ENCODE measurements at places on chromosomes 5 and 9. TPM values are rescaled to one million over a fixed set of nuclear protein-coding genes. Genes with fewer than 3 reads are reported as not detected.

- no peak for DNase-seq
These were observed 84.8 kb downstream of the CAMK4 start for GRCh38 chr5:111308951-111309350.

GRCh38 chr9:135326141-135326540, 153.4 kb upstream of the PPP1R26 start:
- DNase-seq, result no peak

GRCh38 chr5:166595274-166595951, 1696.0 kb upstream of the WWC1 start:
- DNase-seq, result no peak

DNA sequence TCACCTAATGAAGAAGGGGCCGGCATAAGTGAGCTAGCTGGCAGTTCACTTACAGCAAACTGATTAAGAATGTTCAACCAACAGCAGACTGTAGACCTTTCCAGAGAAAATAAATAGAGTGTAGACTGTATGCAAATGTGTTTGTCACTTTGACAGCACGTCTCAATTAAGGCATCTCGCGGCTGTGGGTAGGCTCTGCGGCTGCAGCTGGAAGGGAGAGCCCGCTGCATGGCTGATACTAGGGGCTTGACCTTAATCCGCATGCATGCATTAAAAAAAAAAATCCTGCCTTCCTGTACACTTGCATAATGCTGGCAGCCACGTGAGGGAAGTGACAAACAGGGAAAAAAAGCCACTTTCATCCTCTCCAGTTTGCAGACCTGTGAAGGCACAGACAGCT, 82.3 kb downstream of the CRB2 start:
- no peak for DNase-seq

- no peak for DNase-seq
These were observed 12.5 kb downstream of the ABL1 start for GRCh38 chr9:130847306-130848217.

- DNase-seq, result no peak
These were observed 92.6 kb upstream of the GDNF start for GRCh38 chr5:37932450-37932849.

DNA sequence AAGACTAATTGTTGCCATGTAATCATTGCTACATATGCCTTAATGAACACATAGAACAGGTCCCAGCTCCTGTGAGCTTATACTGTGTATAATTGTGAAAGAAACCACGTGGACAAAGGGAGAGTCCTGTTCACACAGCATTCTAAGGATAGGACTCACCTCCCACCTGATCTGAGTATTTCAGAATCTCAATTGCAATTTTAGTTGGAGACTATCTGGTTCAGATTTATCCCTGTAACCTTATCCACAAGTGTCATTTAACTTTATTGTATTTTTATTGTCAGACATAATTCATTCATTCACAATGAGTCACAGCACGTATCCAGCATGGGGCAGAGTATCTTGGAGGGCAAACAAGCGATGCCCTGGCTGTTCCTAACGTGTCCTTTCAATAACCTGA, 448.3 kb downstream of the NTRK2 start:
- DNase-seq, result no peak

DNA sequence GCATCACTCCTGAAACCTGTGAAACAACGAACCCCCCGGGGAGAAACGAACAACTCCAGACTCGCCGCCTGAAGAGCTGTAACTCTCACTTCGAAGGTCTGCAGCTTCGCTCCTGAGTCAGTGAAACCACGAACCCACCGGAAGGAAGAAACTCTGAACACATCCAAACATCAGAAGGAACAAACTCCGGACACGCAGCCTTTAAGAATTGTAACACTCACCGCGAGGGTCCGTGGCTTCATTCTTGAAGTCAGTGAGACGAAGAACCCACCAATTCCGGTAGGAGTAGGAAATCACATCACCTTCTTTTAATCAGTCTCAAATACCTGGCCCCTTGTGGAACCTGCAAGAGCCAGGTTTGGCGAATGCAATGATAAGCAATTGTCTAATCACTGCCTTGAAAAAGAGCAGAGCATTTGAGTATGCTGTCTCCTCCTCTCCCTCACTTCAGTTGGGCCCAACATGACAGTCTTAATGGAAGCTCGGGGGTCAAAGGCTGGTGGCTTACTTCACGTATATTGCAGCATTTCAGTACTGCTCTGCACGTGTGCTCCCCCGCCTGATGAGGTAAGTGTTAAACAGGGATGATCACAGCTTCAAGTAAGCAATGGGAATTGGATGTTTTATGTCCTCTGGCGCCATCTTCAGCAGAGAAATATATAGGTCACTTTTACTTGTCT, 473 bp downstream of the IRGM start:
- DNase-seq, result peak; percentile 53

DNA sequence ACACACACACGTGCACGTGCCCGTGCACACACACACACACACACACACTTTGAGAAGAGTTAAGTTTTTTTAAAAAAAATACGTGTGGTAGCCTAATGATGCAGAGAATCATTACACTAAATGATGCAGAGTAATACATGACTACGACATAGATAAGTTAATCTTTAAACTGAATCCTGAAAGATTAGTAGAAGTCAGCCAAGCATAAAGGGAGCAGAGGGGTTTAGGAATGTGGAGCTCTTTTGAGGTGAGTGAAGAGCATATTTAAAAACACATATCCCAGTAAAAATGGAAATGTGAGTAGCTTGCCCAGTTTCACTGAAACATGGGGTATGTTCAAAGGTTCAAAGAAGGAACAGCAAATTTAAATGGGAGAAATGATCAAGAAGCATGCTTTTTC, 61.3 kb upstream of the TYRP1 start:
- no peak for DNase-seq

- DNase-seq, result no peak
These were observed 38.8 kb downstream of the NTNG2 start for GRCh38 chr9:132200706-132201105.

DNA sequence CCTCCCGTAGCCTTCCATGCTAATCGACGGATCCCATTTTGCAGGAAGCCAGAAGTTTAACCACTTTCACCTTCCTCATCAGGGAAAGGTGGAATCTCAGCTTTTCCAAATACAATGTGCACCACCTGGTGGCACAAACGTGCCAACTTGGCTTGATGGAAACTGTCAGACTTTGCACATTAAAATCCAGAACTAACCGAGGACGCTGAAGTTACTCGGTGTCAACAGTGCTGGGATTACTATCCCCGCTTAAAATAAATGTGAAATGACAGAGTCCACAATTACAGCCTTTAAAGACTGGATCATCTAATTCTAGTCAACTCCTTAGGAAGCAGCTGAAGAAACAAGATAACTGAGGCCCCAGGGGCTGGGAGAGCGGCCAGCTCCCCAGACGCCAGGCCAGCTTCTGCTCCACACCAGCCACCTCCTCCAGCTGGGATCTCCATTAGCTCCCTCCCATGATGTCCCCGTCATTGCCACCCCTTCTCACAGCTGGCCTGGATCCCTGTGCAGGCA, 50.1 kb upstream of the RETREG1 start:
- DNase-seq, result no peak

DNA sequence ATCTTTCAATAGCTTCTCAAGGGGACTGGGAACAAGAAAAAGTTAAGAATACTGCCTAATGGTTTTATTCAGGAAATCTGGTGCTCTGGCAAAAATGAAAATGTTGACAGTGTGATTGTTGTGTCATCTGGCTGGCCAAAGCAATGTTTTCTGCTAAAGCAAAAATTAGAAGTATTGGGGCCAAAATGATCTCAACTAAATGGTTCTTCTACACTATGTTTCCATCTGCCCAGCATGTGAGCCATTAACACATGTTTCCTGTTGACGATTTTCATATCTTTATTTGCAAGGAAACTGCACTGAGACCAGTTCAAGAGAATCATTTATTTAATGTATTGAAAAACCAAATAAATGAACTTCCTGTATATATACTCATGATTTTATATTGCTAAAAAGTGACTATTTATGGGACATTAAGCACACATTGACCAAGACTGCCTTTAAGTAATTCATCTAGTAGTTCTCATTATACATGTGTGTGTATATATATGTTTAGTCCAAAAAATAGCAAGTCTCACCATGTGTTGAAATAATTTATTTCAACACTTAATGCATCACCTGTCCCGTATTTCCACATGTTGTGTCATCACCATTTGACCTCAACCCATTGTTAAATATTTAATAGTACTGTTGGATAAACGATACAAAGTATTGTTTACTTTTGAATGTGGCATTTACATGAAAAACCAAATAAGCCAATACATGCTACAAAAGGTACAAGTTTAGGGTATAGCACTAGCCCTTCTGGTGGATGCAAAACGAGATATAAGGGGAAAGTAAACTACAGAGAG, 7.5 kb upstream of the FST start:
- no peak for DNase-seq

DNA sequence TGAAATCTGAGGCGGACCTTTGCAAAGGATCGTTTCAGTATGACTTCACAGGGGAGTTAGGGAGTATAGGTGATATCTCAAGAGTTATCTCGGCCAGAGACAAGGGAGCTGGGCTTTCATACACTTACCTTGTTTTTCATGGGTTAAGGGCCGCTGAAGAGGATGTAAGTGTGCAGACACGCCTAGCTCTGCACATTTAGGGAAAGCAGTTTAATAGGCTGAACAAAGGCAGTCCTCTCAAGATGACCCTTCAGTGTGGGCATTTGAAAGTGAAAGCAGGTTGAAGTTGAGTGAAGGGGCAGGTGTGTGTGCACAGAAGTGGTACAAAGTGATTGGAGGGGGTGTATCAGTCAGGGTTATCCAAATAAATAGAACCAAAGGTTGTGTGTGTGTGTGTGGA, 33.1 kb upstream of the PRXL2C start:
- no peak for DNase-seq

DNA sequence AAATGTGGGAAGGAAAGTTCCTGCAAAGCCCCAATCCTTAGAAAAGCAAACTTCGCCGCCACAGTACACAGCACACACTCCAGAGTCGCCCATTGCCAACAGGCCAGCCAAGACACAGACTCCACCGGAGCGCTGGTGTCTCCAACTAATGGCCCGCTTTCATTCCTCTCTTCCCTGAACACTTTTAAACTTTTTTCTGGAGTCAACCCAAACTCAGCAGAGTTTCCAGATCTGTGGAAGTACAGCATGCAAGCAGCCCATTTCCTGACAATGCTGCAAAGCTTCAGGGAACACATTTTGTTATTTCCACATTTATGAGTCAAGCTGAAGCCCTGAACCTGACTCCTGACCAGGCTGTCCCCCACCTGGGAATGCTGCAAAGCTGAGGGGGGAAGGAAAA, 351.9 kb downstream of the NFIB start:
- DNase-seq, result no peak

DNA sequence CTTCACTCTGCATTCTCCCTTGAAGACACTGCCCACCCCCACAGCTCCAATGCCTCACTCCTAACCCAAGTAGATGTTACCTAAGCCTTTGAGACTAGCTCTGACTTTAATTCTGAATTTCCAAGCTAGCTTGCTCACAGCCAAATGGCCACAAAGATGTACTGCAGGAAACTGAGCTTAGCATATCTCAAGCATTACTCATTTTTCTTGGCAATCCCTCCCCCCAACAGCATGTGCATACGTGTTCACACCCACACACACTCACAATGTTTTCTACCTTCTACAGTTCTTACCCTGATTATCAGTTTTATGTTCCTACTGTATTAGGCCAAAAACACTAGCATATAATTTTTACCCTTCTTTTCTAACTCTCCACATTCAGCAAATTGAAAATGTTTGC, 13.7 kb upstream of the GRIA1 start:
- DNase-seq, result no peak

DNA sequence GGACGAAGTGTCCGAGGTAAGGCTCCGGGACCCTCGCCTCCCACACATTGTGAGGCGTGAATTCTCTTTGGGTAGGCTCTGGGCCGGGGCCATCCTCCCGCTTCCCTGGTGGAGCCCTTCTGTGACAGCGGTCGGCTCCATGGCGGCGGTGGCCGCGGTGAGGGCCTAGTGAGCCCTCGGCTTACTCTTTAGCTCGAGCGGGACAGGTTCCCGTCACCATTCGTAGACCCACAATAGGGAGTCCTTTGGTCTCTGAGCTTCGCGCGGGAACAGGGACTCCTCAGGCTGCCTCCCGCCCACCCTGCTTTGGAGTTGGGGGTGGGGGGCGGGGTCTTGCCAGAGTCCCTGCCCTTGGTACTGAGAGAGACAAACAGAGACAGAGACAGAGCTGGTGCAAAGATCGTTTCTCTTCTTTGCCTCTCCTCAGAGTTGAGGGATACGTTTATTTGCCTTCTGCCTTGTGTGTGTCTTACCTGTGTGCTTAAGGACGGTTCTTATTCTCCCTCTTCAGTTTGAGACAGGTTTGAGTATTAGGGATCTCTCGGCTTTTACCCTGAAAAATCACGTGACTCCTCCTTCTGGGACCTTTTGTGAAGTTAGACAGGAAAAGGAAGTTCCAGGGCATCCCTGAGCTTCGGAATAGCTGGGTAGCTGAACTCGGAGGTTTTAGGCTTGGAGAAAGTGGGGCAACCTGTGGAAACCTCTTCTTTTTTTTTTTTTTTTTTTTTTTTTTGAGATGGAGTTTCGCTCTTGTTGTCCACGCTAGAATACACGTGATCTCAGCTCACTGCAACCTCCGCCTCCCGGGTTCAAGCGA, 833 bp downstream of the ANKHD1 start:
- DNase-seq, result peak; percentile 22

DNA sequence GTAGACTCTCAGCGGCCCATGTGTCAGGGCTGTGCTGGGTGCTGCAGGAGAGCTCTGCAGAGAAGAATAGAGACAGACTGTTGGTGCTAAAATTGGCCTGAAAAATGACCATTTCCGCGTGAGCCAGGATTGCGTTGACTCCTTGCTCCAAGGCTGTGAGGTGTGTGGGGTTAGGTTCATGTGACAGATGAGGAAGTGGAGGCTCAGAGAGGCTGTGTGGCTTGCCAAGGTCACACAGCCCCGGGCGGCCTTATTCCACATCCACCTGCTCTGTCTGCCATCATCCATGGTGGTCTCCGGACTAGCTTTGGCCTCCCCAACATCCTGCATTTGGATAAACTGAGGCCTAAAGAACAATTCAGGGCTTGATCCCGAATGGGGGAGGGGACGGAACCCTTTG, 15.2 kb downstream of the NEK6 start:
- no peak for DNase-seq

The ARL14EPL gene
- not detected for total RNA-seq

The MYMK gene
- total RNA-seq, result not detected

The GBGT1 gene
- 2.1 TPM for total RNA-seq

The AFAP1L1 gene
- total RNA-seq, result 0.20 TPM

The PCA3 gene
- not detected for total RNA-seq

The ARSI gene
- not detected for total RNA-seq

The OTP gene
- not detected for total RNA-seq

The ALAD gene
- total RNA-seq, result 31.1 TPM

The AMACR gene
- total RNA-seq, result 6.9 TPM

The DDX4 gene
- total RNA-seq, result not detected

All from T-cell (primary cell).